IMR-90 (cell line): ENCODE measurements at places on chromosomes 2 and 18. TPM values are rescaled to one million over a fixed set of nuclear protein-coding genes. Genes with fewer than 3 reads are reported as not detected.

The SKOR2 gene
- not detected in 2 replicates for total RNA-seq

The ACMSD gene
- not detected in 2 replicates for total RNA-seq

The FBXO48 gene
- total RNA-seq = 0.18 and 0.28 TPM in 2 replicates

The MEP1B gene
- total RNA-seq = not detected in 2 replicates

The ZNF396 gene
- 0.54 and 0.56 TPM in 2 replicates for total RNA-seq

DNA sequence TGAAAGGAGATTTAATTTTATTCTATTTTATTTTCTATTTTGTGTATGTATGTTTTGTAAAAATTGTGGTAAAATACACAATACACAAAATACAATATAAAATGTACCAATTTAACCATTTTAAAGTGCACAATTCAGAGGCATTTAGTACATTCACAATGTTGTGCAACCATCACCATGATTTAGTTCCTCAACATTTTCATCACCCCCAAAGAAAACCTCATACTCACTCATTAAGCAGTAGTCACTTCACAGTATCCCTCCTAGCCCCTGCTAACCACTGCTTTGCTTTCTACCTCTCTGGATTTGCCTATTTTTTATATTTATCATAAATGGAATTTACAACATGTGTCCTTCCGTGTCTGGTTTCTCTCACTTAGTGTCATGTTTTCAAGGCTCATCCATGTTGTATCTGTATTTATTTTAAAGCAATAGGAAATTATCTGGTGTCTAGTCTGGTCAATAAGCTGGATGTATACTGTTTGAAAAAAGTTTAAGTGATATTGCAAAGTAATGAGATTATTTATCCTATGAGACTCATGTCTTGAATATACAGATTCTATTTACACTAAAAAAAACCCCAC is 77.9 kb upstream of the GLS start:
- H3K27ac ChIP-seq = no peak overlapping the region
- no peaks in the 10 kb centered on the region for H3K27me3 ChIP-seq
- no peak for DNase-seq
- no peak overlapping the region for H3K4me3 ChIP-seq
- H3K4me1 ChIP-seq = no peaks in the 10 kb centered on the region

DNA sequence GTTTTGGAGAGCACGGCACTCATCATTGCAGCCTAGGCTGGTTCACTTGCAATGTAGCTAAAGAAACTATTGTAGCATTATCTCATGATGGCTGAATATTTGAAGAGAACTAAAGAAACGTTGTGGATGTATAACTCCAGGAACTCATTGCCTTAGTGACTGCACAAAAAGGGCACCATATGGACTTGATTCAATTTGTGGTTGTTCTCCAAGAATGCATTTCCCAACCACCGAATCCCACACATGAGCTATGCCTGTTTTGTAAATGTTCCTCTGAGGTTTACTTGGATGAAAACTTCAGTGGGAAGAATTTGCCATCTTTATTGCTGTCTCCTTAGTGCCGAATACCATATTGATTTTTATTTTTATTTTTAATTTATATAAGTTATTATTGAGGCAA is 43.5 kb downstream of the DOK6 start:
- H3K36me3 ChIP-seq = no peaks in the 10 kb centered on the region
- DNase-seq = no peak
- H3K27ac ChIP-seq = no peak overlapping the region
- H3K27me3 ChIP-seq = no peaks in the 10 kb centered on the region
- H3K4me1 ChIP-seq = no peaks in the 10 kb centered on the region
- H3K4me3 ChIP-seq = no peak overlapping the region

DNA sequence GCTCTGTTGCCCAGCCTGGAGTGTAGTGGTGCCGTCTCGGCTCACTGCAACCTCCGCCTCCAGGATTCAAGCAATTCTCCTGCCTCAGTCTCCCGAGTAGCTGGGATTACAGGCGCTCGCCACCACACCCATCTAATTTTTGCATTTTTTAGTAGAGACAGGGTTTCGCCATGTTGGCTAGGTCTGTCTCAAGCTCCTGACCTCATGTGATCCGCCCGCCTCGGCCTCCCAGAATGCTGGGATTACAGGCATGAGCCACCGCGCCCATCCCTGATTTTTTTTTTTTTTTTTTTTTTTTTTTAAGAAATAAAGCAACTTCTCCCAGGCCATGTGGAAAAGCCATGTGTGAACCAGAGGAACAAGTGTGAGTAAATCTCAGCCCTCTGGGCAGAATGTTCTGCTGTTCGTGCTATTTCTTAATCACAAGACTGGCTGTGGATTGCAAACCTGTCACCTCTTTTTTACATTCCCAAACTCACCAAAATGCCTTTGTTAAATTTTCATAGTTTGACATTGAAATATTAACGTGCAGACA is 6.4 kb upstream of the SH3BP4 start:
- no peak overlapping the region for H3K27ac ChIP-seq
- no peaks in the 10 kb centered on the region for H3K36me3 ChIP-seq
- no peak for DNase-seq
- peaks cover 4% of the 10 kb centered on the region; the same call in 1 of the 2 replicates for H3K27me3 ChIP-seq

DNA sequence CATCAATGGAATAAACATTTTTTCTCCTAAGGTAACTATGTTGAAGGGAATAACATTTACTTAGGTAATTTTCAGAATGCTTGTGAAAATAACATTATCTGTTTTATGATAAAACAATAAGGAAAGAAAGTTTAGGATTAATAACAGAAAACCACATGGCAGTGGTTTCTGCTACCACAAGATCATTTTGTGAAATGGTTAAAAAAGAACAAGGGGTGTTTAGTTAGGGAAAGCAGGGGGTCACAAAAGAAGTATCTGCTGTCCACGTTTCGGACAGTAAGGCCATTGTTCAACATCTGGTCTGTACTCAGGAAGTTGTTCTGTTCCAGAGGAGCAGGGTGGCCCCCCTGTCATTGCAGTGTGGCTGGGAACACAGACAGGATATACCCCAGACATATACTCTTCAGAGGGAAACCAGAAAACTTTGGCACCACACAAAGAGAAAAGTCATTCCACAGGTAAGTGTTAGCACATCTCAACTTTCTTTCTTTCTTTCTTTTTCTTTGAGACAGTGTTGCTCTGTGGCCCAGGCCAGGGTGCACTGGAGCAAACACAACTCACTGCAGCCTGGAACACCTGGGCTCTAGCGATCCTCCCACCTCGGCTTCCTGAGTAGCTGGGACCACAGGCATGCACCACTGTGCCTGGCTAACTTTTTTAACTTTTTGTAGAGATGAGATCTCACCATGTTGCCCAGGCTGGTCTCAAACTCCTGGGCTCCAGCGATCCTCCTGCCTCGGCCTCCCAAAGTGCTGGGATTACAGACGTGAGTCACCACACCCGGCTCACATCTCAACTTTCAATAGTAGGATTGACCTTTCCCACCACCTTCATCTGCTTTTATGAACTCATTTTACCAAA is 14.8 kb upstream of the ARL5A start:
- no peaks in the 10 kb centered on the region for H3K36me3 ChIP-seq
- no peaks in the 10 kb centered on the region for H3K27me3 ChIP-seq
- H3K4me1 ChIP-seq = no peaks in the 10 kb centered on the region
- DNase-seq = no peak
- H3K27ac ChIP-seq = no peak overlapping the region

DNA sequence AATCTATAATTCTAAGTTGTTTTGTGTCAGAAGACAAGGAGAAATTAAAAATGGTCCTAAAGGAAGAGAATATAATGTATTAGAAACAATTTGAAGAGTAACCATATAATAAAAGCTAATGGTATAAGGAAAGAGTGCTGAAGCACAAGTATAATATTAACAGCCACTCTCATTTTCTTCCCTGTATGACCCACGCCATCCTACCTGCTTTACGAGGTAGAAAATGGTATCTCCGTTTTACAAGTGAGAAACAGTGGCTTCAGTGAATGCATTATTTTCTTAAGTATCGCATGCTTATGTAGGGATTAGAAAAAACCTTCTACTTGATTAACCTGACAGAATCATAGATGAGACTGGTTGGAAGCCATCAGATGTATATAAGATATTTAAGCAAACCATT is 266.2 kb downstream of the CCDC102B start:
- H3K27ac ChIP-seq = no peak overlapping the region
- H3K4me1 ChIP-seq = no peaks in the 10 kb centered on the region
- no peaks in the 10 kb centered on the region for H3K36me3 ChIP-seq
- no peak overlapping the region for H3K4me3 ChIP-seq
- no peak for DNase-seq
- H3K27me3 ChIP-seq = no peaks in the 10 kb centered on the region

DNA sequence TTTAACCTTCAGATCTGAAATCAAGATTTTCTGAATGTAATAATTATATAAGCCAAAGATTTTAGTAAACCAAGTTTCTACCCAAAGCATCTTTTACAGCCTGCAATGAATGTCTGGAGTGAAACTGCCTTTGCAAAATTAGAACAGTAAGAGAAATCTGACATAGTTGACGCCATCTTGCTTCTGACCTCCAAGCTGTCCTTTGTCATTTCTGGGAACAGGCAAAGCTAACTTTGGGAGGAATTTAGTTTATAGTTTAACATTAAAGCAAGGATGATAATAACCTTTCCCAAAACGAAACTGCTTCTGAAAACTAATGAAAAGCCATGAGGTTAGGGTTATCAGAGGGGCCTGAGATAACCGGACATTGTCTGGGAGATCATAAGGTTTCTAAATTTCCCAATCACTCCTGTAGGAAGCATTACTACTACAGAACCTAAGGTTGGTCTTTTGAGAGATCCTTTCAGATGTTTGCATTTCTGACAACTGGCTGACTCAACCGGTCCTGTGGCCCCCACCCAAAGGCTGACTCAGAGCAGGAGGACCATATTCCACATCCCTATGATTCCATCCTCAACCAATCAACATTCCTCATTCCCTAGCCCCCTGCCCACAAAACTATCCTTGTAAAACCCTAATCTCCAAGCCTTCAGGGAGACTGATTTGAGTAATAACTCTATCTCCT is 124.5 kb downstream of the TMEM131 start:
- peak; percentile 79 for DNase-seq
- H3K36me3 ChIP-seq = no peaks in the 10 kb centered on the region
- H3K4me1 ChIP-seq = peaks cover 5% of the 10 kb centered on the region

GRCh38 chr2:148674063-148675020 is 29.8 kb downstream of the EPC2 start:
- DNase-seq = peak; percentile 77
- peaks cover 12% of the 10 kb centered on the region for H3K4me1 ChIP-seq
- H3K27ac ChIP-seq = no peak overlapping the region
- no peaks in the 10 kb centered on the region for H3K27me3 ChIP-seq
- no peak overlapping the region for H3K4me3 ChIP-seq

GRCh38 chr2:170300993-170301392 is 123.0 kb downstream of the MYO3B start:
- no peaks in the 10 kb centered on the region for H3K36me3 ChIP-seq
- H3K27me3 ChIP-seq = no peaks in the 10 kb centered on the region
- DNase-seq = no peak
- no peaks in the 10 kb centered on the region for H3K4me1 ChIP-seq
- H3K27ac ChIP-seq = no peak overlapping the region

GRCh38 chr2:131034122-131035051 is 58.9 kb downstream of the FAM168B start:
- peaks cover 18% of the 10 kb centered on the region; the same call in 1 of the 2 replicates for H3K27me3 ChIP-seq
- peak overlapping the region; percentile 53 for H3K4me3 ChIP-seq
- no peak overlapping the region for H3K27ac ChIP-seq

DNA sequence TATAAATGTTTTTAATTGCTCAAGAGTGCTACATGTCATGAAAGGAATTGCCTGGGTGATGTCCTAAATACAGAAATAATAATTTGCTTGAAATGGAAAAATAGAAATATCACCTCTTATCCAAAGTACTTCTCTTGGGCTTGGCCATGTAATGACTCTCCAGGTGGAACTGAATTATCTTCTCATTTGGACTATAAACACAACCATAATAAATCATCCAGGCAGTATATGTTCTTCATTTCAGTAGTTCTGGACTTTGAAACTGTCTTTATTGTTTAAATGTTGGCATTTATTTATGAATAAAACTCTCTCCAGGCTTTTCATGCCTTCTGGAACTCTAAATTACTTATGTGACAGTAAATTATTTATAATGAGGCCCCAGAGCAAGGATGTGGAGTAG is 40.5 kb downstream of the OXER1 start:
- no peak for DNase-seq
- H3K27ac ChIP-seq = no peak overlapping the region
- no peak overlapping the region for H3K4me3 ChIP-seq
- H3K4me1 ChIP-seq = 0 out of 2 replicates have a peak, but pooled peaks cover 2% of the 10 kb centered on the region
- no peaks in the 10 kb centered on the region for H3K36me3 ChIP-seq
- no peaks in the 10 kb centered on the region for H3K27me3 ChIP-seq

GRCh38 chr2:158598862-158599517 is 142.2 kb downstream of the PKP4 start:
- H3K4me3 ChIP-seq = no peak overlapping the region
- DNase-seq = peak; percentile 20
- H3K27ac ChIP-seq = no peak overlapping the region
- H3K36me3 ChIP-seq = peaks cover 1% of the 10 kb centered on the region; the same call in 1 of the 2 replicates
